NCI-H1105 treated with DMSO at 0.1 percent for 48 hours (cell line): ENCODE measurements at places on chromosomes 3 and 15.

GRCh38 chr3:21991061-21991460 lies 240.1 kb upstream of the ZNF385D start:
- DNase-seq = no peak

DNA sequence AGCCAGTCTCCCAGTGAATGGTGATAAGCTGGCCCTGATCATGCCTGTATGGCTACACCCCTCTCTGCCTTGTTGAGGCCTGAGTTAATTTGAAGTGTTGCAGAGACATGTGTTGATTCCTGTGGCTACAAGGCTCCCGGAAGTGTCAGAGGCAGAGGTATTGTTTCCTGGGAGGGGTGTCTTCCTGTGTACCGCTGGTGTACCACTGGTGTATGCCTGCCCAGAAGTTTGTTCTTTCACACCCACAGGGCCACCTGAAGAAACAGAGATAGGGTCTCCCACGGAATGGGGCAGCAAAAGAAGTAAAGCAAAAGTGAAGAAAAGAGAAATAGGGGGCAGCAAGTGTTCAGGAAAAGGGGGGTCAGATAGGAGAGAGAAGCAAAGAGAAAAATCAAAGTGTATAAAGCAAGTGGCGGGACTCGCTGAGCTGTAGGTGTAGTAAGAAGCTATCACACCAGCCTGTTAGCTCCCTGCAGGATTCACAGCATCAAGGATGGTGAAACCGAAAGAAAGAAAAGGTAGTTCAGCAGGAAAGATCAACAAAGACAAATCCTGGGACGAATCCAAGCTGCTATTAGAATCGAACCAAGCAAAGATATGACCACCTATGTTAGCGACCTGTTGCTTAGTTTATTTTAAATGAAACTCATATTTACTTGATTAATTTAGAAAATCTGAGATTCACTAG lies 36.6 kb upstream of the CD47 start:
- no peak for DNase-seq

GRCh38 chr15:47506329-47507100 lies 210.8 kb upstream of the SEMA6D start:
- DNase-seq = peak; percentile 83

DNA sequence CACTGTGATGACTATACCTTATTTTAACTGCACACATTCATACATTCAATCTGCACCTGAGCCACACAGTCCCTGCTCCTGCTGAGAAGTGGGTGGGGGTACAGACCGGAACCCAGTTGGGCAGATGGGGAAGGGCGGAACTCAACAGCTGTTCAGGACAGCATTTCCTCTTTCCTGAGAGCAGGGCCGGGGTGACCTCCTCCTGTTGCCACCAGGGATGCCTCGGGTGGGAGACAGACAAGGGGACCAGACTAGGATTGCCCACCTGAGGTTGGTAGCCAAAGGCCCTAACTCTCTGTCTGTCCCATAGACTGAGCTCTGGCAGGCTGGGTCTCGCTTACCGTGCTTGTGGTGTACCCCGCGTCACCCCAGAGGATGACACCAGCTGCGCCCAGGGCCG lies 3.9 kb downstream of the HYAL2 start:
- DNase-seq = no peak

DNA sequence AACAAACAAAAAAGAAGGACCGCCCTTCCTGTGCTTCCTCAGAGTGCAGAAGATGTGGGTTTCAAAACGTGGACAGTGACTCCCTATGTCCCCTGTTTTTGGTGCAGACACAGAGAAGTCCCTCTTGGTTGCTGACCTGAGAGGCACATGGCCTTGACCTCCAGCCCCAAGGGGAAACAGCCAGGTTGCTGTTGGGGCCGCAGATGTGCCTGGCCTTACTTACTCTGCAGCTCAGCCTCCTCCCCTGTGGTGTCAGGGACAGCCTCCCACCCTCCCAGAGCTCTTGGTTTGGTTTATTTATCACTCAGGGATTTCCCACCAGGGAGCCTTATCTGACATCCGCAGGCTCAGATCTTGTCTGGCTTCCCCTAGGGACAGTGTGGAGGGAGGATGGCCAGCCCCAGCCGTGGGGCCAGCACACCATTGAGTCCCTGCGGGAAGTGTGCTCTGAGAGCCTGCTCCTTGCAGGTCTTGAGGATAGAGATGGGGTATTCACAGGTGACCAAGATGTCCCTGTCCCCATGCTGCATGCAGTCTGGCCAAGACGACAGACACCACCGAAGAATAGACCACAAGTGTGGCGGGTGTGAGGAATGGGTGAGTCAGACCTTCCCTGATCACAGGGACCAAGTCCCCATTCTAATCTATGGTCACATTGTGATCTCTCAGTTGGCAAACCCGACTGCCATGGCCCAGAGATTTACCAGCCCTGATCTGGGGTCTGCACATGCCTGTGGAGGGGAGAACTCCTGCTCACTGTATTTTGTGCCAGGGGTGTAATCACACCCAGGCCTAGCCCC lies 134.3 kb upstream of the ABHD17C start:
- no peak for DNase-seq

GRCh38 chr3:176971613-176972174 lies 225.6 kb downstream of the TBL1XR1 start:
- no peak for DNase-seq

- no peak for DNase-seq
These were observed 31.7 kb downstream of the EDC3 start for GRCh38 chr15:74664028-74664616.

DNA sequence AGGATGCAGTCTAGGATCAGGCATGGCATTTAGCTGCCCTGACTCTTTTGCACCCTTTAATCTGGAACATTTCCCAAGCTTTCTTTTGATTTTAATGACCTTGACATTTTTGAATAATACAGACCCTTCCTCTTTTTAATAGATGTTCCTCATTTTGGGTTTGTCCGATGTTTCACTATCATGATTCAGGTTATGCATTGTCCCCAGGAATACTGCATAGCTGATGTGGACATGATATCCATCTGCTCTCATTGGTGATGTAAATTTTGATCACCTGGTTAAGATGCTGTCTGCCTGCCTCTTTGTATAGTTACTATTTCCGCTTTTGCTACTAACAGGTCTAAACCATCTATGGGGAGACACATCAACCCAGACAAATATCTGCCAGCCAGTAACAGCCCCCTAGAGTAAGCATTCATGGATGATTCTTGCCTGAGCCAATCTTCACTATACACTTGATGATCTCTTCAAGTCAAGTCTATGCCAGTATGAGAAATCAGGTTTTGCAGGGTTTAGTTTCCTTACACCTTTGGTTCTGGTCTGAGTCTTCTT lies 50.6 kb upstream of the ULK4 start:
- DNase-seq = no peak

GRCh38 chr3:193843474-193844301 lies 250.7 kb downstream of the OPA1 start:
- DNase-seq = no peak

DNA sequence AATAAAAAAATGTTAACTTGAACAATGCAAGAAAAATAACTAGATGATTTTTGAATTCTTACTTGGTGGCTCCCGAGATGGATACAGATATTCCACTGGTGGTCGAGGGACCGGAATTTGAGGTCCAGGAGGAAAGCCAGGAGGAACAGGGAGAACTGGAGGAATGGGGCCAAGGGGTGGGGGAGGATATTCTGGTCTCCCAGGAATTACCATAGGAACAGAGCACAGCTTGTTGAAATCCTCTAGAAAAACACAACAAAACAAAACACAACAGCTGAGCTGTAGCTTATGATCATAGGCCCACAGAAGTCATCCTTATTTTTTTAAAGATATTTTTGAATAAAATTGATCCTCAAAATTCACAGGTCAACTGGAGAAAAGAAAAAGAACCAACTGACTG lies 129.4 kb downstream of the FBN1 start:
- DNase-seq = no peak

DNA sequence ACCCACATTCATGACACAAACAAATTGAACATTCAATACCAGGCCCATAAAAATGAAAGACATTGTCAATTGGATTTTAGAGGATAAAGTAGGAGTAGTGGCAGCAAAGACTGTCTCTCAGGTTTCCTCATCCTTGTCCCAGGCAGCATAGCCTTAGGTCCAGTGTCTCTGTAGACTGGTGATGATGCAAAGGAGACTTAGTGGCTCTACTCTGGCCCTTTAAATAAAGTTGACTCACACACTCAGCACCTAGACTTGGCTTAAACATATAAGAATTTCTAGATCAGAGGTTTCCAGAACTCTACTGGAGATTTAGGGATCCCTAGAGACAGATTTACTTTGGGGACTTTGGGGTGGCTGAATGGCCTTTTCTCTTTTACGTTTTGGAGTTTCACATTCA lies 166.6 kb downstream of the NR1D2 start:
- DNase-seq = no peak

DNA sequence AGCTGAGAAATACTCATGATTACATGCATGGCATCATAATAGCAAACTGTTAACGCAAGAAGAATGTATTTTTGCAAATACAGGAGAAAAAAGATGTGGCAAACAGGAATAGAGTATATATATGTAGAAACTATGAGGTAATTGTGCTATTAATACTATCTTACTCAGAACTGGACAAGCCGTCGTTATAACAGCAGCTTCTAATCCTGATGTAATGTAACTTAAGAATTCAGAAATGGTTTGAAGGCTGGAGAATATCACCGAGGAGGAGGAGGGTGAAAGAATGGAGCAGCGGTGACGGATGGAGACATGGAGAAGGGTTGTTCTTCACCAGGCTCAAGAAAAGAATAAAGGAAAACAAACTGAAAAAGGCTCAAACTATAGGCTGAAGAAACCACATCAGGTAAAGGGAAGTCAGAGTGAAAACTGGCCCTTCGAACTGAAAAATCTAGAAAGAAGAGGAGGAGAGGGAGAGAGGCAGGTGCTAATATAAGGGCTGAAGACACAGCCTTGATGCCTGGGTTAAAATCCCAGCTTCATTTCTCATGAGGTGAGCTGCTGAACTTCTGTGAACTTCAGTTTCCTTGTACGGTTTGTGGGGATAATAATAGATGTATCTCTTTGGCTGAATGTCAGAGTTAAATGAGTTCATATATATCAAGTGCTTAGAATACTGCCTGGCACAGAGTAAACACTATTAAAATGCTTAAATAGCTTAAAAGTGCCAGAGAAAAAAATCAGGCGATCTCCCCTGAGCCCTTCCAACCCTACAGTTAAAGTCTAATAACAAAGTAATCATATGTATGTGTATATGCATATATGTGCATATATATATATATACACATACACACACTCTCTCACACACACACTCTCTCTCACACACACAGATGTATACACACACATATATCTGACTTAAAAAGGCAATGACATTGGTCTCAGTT lies 43.9 kb downstream of the GOLIM4 start:
- DNase-seq = peak; percentile 43

DNA sequence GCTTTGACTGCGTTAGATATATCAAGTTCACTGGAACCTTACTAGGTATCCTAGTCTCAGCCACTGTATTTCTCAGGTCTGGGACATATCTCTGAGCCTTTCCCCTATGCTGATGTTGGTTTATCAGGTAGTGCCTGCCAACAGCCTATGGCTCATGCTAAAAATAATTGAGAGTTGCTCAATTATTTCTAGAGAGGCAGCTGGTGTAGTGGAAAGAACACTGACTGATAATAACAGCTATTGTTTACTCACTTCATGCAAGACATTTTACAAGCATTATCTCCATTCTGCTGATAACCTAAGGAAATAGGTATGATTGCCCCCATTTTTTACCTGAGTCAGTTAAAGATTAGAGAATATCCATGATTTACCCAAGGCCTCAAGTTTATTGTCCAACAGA lies 231.4 kb downstream of the LRRN1 start:
- DNase-seq = peak; percentile 49

DNA sequence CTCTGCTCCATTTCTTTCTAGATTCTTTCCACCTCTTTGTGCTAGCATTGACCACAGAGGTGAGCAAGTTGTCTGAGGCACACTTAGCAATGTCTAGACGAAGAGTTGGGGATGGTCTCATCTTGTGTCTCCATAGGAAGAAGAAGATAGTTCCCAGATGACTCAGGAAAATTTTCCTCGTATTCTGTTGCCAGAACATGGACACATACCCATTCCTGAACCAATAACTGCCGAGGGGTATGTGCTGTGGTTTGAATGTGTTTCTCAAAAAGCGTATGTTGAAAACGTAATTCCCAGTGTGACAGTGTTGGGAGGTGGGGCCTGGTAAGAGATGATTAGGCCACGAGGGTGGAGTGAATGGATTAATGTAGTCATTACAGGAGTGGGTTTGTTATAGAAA lies 107.5 kb upstream of the GALNT15 start:
- DNase-seq = no peak
